ENCODE measurements at places on chromosomes 7 and 10.

GRCh38 chr7:94398841-94399240, 4.1 kb downstream of the COL1A2 start:
- no peak for DNase-seq

GRCh38 chr10:132835848-132836233, 49.9 kb upstream of the NKX6-2 start:
- no peak for DNase-seq

- no peak for DNase-seq
Observed at GRCh38 chr10:110679486-110680272, 35.5 kb downstream of the RBM20 start.

GRCh38 chr10:84140036-84140379, 699 bp downstream of the GHITM start:
- DNase-seq: peak; percentile 43

- no peak for DNase-seq
Observed at GRCh38 chr7:130425796-130426195, 15.0 kb downstream of the CEP41 start.

DNA sequence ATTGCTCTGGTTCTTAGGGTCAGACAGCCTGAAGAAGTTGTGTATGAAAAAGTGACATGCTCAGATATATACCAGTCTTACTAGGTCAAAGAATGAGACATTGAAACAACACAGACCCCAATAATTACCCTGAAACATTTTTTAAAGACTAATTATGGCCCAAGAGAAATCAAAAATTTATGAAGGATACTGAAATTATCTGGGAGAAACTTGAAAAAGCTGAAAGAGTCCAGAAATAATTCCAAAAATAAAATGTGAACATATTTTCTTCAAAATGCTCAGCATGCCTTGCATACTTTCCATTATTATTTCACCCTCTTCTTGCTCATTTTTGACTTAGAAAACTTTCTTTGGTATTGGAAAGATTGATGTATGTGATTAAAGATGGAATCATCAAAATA, 198.9 kb upstream of the CCDC6 start:
- DNase-seq: peak; percentile 41

DNA sequence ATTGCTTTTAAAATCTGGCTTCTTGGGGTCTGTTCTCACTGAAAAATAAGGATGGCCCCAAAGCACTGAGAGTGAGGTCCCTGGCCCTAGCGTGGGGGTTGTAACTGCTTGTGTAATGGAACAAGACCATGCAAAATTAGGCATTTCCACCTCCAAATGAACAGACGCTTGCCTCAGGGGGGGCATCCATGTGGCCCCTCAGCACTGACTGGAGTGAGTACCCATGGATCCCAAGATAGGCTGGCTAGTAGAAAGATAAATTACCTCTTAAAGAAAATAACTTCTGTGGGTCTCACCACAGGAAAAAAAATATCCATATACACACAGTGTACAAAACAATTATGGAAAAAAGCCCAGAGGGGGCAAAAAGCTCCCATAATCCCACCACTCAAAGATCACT, 15.2 kb upstream of the CPA1 start:
- DNase-seq: no peak

DNA sequence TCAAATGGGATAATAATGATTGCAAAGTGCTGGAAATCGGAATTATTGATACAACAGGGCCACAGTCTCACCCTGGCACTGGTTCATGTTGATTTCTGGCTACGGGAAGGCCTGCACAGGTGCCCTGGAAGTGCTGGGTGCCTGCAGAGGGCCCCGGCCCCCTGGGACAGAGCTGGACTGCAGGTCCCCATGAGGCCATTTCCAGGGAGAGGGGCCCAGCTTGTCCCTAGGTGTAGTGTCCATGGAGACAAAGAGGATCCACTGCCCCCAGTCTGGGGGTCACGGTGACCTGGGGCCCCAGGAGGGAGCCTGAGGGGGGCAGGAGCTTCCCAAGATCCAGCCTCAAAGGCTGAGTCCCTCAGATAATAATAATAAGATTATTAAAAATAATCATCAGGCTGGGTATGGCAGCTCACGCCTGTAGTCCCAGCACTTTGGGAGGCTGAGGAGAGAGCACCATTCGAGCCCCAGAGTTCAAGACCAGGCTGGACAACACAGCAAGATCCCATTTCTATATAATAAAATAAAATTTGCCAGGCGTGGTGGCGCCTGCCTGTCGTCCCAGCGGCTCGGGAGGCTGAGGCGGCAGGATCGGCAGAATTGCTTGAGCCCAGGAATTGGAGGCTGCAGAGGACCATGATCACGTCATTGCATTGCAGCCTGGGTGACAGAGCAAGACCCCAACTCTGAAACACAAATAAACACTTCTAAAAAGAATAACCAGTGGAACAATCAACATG, 98.1 kb downstream of the MICALL2 start:
- DNase-seq: no peak

DNA sequence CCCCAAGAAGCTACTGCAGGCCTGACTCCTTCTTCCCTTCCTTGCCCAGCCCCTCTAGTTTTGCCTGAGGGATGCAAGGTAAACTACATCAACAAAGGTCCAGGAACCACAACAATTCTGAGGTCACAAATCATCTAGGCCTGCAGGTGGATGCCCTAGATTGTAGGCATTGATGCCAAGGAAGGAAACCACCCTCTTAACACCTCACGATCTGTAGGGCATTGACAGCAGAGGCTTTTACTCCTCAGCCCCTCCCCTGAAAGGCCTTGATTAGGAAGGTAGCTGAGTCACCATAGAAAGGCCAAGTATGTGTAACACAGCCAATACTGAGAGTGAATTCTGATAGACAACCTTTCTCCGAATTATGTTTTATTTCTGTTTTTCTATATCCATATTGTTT, 46.7 kb upstream of the FAM3C start:
- no peak for DNase-seq

DNA sequence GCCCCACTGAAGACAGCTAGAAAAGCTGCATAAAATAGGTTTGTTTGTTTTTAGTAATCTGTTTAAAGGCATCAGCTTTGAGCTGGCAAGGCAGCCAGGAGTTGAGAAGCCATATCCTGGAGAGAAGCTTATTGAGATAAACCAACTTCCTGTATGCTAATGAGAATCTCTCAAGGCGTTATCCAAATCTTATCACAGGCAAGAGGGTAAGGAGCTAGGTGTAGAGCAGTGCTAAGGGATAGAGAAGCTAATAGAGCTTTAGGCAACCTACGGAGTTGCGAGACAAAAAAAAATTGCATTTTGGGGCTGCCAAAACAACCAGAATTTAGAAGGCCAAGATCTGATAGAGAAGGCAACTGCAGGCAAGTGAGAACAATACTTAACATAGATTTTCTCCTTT, 641.6 kb downstream of the SH2D4B start:
- DNase-seq: no peak

DNA sequence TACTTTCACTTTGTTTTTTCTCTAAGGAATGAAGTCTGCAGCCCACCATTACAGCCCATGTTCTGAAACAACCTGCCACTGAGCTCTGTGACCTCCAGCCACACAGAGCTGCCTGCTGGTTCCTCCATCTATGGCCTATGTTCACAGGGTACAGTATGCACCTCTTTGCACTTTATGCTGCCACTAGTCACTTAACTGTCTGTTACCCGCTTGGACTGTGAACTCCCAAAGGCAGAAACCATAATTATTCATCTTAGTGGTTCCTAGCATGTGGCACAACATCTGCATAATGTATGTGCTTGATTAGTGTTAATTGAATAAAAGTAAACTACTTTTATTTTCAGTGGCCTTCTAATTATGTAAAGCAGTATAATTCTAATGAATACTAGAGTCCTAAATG, 95.5 kb upstream of the BET1 start:
- no peak for DNase-seq

DNA sequence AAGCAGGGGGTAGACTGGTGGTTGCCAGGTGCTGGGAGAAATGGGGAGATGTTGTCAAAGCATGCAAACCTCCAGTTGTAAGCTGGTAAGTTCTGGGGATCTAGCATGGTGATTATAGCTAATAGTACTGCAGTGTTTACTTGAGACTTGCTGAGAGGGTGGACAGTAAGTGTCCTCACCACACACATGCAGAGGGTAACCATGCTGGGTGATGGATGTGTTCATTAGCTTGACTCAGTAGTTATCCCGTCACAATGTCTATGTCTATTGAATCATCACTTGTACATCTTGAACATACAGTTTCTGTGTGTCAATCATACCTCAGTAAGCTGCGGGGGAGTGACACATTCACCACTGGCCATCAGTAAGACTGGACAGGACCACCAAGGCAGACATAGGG, 42.1 kb downstream of the GSDME start:
- DNase-seq: no peak

DNA sequence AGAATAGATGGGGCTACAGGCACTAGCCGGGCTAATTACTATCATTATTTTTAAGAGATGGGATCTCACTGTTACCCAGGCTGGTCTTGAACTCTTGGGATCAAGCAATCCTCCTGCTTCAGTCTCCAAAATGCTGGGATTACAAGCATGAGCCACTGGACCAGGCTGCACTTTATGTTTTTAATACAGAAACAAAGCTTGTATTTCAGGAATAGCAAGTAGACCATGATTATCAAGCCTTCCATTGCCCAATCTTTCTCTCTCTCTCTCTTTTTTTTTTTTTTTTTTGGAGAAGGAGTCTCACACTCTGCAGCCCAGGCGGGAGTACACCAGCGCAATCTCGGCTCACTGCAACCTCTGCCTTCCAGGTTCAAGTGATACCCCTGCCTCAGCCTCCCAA, 75.4 kb downstream of the MDH2 start:
- DNase-seq: no peak
